ENCODE measurements at places on chromosomes 12 and 14. TPM values are rescaled to one million over a fixed set of nuclear protein-coding genes. Genes with fewer than 3 reads are reported as not detected.

CLEC1B gene
- total RNA-seq = not detected

DNA sequence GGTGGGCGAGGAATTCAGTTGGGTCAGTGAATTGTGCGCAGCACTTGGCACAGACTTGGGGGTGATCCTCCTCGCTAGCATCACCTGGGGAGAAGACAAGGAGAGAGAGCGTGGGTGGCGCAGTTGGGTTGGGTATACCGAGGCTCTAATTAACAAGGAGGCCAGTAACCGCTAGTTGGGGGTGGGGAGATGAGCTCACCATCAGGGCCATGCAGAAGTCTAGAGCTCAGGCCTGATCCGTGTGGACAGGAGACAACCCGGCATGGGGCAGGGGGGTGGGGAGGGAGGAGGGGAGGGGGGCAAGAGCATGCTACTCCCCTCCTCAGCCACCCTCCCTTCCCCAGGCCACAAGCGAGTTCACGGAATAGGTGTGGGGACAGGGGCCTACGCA is 580 bp downstream of the SALL2 start:
- H3K4me3 ChIP-seq = peak overlapping the region; percentile 75
- peak overlapping the region; percentile 51 for H3K27ac ChIP-seq
- no peaks in the 10 kb centered on the region for H3K4me1 ChIP-seq
- no peak for DNase-seq

- H3K4me1 ChIP-seq = peaks cover 28% of the 10 kb centered on the region
- no peak overlapping the region for H3K27ac ChIP-seq
- H3K4me3 ChIP-seq = no peak overlapping the region
- H3K36me3 ChIP-seq = no peaks in the 10 kb centered on the region
- no peak for DNase-seq
Observed at GRCh38 chr12:54432815-54433164, 13.7 kb upstream of the ITGA5 start.

KRT79 gene
- total RNA-seq = not detected

SLC10A1 gene
- total RNA-seq = not detected

DNA sequence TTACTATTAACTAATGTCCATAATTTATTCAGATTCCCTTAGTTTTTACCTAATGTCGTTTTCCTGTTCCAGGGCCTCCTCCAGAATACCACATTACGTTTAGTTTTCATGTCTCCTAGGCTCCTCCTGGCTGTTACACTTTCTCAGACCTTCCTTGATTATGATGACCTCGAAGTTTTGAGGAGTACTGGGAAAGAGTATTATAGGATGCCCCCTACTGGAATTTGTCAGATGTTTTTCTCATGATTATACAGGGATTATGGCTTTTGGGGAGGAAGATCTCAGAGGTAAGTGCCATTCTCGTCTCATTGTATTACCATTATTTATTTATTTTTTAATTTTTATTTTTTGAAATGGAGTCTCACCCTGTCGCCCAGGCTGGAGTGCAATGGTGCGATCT is 17.7 kb upstream of the C1S start:
- H3K36me3 ChIP-seq = no peaks in the 10 kb centered on the region
- H3K27me3 ChIP-seq = no peaks in the 10 kb centered on the region
- no peak overlapping the region for H3K27ac ChIP-seq
- no peak overlapping the region for H3K4me3 ChIP-seq
- no peaks in the 10 kb centered on the region for H3K4me1 ChIP-seq
- no peak for DNase-seq

DNA sequence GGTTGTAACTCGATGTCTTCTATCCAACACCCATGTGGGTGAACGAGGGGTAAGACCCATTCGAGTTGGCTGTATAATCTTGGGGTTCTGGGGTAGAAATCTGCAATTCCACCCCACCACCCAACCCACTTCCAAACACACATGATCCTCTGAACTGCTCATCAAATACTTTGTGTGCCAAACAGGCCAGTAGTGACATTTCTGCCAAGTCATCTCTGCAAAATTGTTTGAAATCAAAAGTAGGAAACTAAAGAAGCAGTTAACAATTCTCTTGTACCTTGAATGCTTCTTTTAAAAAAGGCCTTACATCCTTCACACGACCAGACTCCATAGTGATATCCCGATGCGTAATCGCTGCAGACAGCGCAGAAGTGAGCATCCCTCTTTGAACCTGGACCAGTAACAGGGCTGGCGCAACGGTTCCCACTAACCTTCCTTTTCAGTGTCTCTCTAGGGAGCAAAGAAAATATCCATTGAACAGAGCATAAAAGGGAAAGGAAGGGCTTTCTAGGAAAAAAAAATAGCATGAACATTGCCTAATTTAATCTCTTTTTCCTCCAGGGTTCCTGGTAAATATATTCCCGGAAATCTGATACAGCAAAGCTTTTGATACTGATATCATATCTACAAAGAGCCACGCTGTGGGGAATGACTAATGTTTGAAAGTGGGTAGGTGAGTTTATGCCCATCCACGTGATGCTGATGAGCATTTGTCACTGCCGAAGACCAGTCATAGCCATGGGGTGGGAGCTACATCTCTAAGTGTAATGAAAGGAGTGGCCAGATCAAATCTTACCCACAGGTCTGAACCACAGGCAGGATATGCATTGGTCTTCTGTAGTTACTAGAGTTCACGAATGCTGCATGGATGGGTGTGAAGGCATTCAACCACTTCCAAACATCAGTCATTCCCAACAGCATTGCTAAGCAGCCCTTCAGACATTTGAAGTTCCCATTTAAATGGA is 14.2 kb downstream of the ESR2 start:
- H3K36me3 ChIP-seq = no peaks in the 10 kb centered on the region
- H3K27ac ChIP-seq = no peak overlapping the region
- no peak for DNase-seq
- H3K4me3 ChIP-seq = no peak overlapping the region

DNA sequence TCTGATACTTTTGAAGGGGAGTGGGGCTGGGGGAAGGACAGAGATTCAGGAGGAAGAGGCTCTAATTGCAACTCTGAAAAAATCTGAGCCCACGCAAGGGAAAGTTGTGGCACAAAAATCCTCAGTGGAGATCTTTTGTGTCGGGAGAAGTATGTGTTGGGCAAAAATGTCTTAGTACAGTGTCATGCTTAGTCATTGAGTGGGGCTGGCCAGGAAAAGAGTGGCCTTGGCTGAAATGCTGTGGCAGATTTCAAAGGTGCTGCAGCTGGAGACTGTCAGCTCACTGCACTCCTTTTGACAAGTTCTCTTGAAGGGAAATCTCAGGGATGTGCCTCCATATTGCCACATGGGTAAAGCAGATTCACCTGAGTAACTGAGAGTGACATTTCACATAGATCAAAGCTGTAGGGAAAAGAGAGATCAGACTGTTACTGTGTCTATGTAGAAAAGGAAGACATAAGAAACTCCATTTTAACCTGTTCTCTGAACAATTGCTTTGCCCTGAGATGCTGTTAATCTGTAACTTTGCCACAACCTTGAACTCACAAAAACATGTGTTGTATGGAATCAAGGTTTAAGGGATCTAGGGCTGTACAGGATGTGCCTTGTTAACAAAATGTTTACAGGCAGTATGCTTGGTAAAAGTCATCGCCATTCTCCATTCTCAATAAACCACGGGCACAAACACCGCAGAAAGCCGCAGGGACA is 36.0 kb upstream of the GLIPR1 start:
- no peaks in the 10 kb centered on the region for H3K27me3 ChIP-seq
- no peaks in the 10 kb centered on the region for H3K36me3 ChIP-seq
- H3K27ac ChIP-seq = no peak overlapping the region
- no peak overlapping the region for H3K4me3 ChIP-seq

PIP4K2C gene
- total RNA-seq = 35.4 TPM

DNA sequence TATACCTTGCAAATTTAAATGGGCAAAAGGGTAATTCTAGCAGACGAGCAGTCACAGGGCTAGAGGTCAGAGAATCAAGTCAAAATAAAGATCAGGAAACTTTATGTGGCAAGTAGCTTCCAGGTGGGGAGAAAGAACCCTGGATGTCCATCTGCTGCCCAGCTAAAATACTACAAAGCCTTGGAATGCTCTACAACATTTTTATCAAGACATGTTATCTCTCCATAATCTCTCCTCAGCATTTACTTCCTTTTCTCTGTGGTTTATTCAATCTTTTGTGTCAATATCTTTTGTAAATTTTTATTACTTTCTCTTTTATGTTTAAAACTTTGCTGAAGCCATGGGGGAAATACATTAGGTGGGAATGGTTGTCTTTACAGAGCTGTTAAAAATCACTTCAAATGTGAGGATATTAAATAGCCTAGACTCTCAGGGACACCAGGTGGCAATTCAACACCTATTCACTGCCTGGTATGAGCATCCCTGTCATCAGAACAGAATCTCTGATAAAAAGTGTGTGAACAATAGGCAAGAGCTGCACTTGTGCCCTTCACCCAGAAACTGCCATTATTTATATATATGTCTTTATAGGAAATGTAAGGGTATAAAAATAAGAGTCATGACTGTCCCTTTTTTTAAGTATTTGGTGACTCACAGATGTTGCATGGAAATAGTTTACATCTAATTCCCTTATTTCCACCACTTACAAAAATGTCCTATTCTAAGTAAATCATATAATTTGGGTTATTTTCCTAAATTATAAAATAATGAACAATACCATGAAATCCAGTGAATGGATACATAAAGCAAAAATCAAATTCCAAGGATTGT is 152.9 kb downstream of the EPS8 start:
- peaks cover 44% of the 10 kb centered on the region for H3K4me1 ChIP-seq
- H3K4me3 ChIP-seq = no peak overlapping the region
- no peak overlapping the region for H3K27ac ChIP-seq
- DNase-seq = no peak

DNA sequence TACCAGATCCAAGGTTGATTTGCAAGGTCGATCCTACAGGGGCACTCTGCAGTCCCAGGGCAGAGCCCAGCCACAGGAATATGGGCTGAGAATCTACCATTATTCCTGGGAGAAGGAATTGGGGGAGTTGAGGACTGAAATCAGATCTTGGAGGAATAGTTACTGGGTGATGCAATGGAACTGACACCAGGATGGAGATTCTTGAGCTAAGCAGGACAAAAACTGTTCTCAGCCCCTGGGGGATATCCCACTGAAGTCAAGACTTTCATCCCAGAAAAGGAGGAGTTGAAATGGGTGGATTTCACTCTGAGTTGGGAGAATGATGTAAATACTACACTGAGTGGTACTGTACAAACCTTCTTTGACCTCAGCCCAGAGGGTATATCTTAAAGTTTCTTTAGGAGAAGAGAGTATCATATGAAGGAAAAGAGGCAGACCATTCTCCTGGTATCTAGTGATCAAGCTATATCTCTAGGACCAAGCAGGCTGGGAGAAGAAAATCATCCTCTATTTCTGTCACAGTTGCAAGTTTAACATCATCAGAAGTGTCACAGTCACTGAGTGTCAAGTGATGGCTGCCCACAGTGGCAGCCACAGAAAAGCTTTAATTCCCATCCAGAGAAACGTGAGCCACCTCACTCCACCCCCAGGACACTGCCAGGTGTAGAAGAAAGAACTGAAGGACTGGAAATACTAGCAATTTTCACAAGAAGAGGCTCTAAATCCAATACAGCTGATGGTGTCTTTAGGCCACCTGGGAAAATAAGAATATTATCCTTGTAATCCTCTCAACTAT is 181.9 kb downstream of the NUAK1 start:
- H3K4me1 ChIP-seq = no peaks in the 10 kb centered on the region
- no peak overlapping the region for H3K27ac ChIP-seq
- H3K27me3 ChIP-seq = no peaks in the 10 kb centered on the region
- H3K36me3 ChIP-seq = no peaks in the 10 kb centered on the region
- no peak overlapping the region for H3K4me3 ChIP-seq

GRCh38 chr14:31990183-31990857 is 86.8 kb upstream of the ARHGAP5 start:
- peaks cover 54% of the 10 kb centered on the region for H3K4me1 ChIP-seq
- no peaks in the 10 kb centered on the region for H3K36me3 ChIP-seq
- H3K27ac ChIP-seq = no peak overlapping the region
- no peaks in the 10 kb centered on the region for H3K27me3 ChIP-seq
- no peak for DNase-seq
- H3K4me3 ChIP-seq = no peak overlapping the region

- H3K4me1 ChIP-seq = no peaks in the 10 kb centered on the region
- H3K27ac ChIP-seq = no peak overlapping the region
- no peaks in the 10 kb centered on the region for H3K36me3 ChIP-seq
- no peak for DNase-seq
- no peak overlapping the region for H3K4me3 ChIP-seq
Observed at GRCh38 chr12:13242936-13243335, 46.4 kb downstream of the EMP1 start.

- H3K27me3 ChIP-seq = peaks cover 100% of the 10 kb centered on the region
- H3K27ac ChIP-seq = no peak overlapping the region
- H3K36me3 ChIP-seq = no peaks in the 10 kb centered on the region
- DNase-seq = no peak
- no peaks in the 10 kb centered on the region for H3K4me1 ChIP-seq
Observed at GRCh38 chr14:28776482-28777266, 10.1 kb downstream of the FOXG1 start.

DTX1 gene
- total RNA-seq = 17.3 TPM

RNF212B gene
- not detected for total RNA-seq

DIO3 gene
- total RNA-seq = 6.1 TPM

- H3K4me3 ChIP-seq = no peak overlapping the region
- no peaks in the 10 kb centered on the region for H3K27me3 ChIP-seq
- no peaks in the 10 kb centered on the region for H3K4me1 ChIP-seq
Observed at GRCh38 chr12:113598815-113599406, 127.2 kb upstream of the LHX5 start.

DNA sequence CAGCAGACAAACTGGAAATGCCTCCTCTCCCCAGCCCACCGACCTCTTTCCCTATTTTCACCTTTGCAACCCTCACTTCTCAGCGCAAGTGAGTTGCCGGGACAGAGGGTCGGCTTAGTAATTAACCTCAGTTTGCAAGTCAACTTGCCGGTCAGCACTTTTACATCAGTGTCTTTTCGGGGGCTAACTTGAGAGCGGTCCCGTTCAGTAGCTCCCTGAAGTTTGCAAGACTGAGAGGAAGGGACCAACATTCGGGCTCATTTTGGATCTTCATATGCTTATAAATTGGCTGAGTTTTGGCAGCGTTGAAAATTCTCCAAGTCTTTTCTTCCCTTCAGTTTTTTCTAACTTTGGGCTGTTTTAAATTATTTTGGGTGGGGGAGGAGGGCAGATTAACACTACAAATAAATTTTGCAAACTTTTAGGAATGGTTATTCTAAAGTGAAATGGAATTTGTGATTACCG is 846 bp downstream of the BRMS1L start:
- H3K4me3 ChIP-seq = peak overlapping the region; percentile 90
- no peak for DNase-seq
- no peaks in the 10 kb centered on the region for H3K36me3 ChIP-seq
- H3K27me3 ChIP-seq = no peaks in the 10 kb centered on the region
- H3K27ac ChIP-seq = peak overlapping the region; percentile 100

C14orf180 gene
- total RNA-seq = 6.1 TPM

GRCh38 chr12:106750524-106750923 is 24.0 kb upstream of the RIC8B start:
- no peak overlapping the region for H3K27ac ChIP-seq
- no peaks in the 10 kb centered on the region for H3K4me1 ChIP-seq
- no peaks in the 10 kb centered on the region for H3K36me3 ChIP-seq
- H3K27me3 ChIP-seq = no peaks in the 10 kb centered on the region

GRCh38 chr14:69610874-69611171 is 573 bp upstream of the SUSD6 start:
- H3K4me3 ChIP-seq = peak overlapping the region; percentile 70
- no peaks in the 10 kb centered on the region for H3K36me3 ChIP-seq
- peak overlapping the region; percentile 98 for H3K27ac ChIP-seq

Data from tibial nerve (tissue), 4 donors.